ENCODE measurements at places on chromosomes 4 and X.

DNA sequence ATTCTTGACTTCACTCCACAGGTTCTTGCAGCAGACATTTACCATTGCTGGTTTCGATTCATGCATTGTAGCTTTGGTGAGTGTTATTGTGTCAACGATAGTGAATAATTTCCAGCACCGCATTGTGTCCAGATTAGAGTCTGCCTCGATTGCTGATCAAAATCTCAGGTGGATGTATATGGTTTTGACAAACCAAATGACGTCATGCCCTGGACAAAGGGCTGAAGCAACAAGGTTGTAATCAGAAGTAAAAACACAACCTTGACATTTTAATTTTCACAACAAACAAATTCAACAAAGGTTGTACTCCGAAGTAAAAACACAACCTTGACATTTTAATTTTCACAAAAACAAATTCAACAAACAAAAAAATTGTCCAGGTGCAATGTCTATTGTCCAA, 81.1 kb upstream of the WWC2 start:
- no peak for DNase-seq

- DNase-seq: no peak
Measured at GRCh38 chr4:118746251-118746919, 61.2 kb downstream of the METTL14 start.

DNA sequence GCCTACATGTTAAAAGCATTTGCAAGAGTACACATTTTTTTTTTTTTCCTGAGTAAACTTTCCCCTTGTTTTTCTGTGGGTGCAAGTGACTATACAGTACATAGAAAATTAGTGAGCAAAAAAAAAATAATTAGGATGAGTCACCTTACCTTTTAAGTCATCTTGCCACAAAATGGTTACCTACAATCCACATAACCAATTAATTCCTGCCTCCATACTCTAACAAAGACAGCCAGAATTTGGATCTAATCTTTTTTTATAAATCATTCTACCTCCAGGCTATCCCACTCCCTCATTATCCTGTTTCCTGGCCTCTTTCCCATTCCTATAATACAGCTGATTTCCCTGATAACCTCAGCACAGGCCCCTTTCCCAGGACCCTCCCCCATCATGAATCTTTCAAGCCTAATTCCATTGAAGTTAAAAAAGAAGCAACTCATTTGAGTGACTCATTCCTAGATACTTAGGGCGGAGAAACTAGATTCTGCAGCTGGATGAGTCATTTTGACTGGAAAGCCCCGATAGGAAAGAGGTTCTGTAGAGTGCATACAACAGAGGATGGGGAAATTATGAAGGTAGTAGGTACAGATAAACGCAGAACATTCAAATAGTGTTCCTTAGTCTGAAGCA, 128.2 kb downstream of the C4orf51 start:
- no peak for DNase-seq

- peak; percentile 79 for DNase-seq
Measured at GRCh38 chrX:40158036-40158706, 60.4 kb upstream of the BCOR start.

GRCh38 chr4:24210332-24210902, 320.6 kb upstream of the PPARGC1A start:
- no peak for DNase-seq

DNA sequence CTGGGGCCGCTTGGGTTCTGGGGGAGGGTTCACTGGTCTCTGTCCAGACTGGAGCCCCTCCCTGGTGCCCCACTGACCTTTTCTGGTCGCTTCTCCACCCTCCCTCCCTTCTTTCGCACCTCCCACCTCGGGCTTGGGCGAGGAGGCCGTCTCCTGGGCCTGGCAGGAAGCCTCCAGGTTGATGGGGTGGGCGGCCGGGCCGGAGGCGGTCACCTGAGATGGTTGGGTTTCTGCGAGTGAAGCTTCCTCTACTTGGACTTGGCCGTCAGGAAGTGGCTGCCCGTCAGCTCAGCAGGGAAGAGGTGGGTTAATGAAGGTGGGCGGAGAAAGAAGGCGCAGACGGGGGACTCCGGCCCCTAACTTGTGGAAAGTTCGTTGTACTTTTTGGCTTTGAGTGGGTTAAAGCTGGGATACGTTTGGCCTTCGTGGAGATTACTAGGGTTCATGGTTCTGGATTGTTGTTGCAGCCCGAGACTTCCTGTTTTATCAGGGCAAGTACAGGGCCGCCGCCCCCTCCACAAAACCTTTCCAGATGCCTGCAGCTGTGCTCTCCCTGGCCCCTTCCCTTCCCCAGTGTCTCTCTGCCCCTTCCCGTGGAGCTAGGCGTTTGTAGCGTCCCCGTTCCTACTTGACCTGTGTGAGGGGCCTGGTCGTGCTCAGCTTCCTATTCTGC, 1.2 kb downstream of the AKAP17A start:
- DNase-seq: no peak

- peak; percentile 77 for DNase-seq
Measured at GRCh38 chrX:115940888-115941332, 229.6 kb upstream of the AGTR2 start.

Data from ecto neural progenitor cell (in vitro differentiated cells).